RWPE2 (cell line): ENCODE measurements at places on chromosomes 6 and 20.

- no peak for DNase-seq
Observed at GRCh38 chr20:25146976-25147375, 48.5 kb upstream of the ENTPD6 start.

- peak; percentile 45 for DNase-seq
Observed at GRCh38 chr6:146700078-146700686, 101.4 kb downstream of the ADGB start.

- no peak for DNase-seq
Observed at GRCh38 chr6:117531346-117531745, 48.9 kb downstream of the DCBLD1 start.

GRCh38 chr6:35360349-35361138 lies 18.2 kb downstream of the PPARD start:
- DNase-seq = no peak

DNA sequence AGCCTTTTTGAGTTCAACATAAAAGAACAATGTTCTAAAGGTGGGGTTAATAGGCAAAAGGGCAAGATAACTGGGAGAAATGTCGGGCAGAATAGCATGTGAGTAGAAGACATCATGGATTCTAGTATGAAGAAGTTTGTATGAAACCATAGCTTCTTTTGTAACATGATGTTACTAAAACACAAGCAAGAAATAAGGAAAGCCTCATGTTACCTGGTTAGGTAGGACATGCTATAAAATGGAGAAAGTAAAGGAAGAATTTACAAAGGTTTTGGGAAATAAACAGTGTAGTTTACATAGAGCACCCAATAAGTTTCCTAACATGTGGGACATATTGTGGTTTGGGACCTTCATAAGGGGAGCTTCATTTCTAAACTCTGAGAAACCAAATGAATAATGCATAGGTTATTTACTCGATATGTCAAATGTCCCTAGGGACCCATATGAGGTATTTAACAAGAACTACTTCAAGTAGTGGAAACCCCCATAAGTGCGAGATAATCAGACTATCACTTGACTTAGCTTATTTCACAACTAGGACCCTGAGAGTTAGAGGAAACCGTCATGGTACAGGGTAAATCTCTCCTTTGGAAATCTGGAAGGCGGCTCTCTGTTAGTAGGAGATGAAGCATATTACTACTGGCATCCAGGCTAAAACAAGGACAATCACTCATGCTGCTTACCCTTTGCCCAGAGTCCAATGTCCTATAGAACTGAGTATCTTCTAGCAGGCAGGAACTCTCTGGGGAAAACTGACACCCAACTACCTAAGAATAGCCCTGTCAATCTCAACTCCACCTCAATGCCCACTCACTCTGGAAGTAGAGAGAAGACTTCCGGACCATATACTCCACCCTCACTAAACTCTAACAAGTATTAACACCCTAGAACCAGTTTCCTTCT lies 57.5 kb downstream of the ILRUN start:
- no peak for DNase-seq

GRCh38 chr6:151870375-151870774 lies 62.9 kb downstream of the ESR1 start:
- no peak for DNase-seq

DNA sequence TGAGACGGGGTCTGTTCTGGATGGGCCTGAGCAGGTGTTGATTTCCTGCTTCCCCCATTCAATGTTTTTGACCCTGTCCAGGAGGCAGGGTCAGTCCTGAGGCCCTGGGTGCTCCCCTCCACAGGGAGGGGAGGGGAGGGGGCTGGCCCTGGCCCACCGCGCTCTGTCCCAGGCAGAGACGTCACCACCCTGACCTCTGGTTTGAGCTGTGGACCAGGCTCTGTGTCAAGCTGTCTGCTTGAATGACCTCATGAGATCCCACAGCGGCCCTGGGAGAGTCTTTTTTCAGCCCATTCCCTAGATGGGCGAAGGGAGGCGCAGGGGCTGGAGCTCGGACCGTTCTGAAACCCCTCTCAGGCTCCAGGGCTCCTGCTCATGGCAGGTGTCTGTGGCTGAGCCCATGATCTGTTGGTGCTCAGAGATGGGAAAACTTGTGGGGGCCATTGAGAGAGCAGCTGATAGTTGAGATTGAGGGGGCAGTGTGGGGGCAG lies 8.9 kb upstream of the LKAAEAR1 start:
- DNase-seq = no peak

DNA sequence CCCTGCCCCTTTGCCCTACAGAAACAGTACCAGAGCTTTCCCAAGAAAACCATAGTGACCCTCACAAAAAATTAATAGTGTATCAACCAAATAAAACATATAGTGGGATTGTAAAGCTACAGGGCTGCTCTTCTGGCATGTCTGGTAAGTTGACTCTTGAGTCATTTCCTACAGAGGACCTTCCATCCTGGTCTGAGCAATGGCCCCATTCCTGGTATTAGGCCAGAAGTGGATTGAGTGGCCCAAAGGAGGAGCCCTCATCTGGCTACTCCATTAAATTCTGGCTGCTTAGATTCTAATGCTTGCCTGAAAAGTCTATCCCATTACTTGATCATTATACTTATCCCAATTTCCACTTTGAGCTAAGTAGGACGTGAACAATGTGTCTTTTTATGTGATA lies 150.9 kb upstream of the HMGN3 start:
- no peak for DNase-seq

- no peak for DNase-seq
Observed at GRCh38 chr6:28343898-28344677, 5.7 kb upstream of the ZKSCAN3 start.

GRCh38 chr6:132726608-132726975 lies 12.7 kb upstream of the VNN1 start:
- no peak for DNase-seq

DNA sequence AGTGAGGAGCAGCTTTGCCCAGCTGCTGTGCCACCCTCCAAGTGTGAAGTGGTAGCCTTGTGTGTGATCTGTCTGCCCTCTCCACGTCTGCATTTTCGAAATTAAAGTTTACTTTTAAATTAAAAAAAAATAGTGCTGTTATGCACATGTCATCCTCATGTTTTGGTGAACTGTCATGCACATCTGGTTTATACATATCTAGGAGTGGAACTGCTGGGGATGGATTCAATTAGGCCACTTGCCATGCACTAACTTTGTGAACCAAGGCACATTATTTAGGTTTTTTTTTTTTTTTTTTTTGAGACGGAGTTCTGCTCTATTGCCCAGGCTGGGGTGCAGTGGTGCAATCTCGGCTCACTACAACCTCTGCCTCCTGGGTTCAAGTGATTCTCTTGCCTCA lies 3.6 kb downstream of the GTSF1L start:
- DNase-seq = no peak

GRCh38 chr20:44208770-44209169 lies 1.8 kb downstream of the OSER1 start:
- no peak for DNase-seq

DNA sequence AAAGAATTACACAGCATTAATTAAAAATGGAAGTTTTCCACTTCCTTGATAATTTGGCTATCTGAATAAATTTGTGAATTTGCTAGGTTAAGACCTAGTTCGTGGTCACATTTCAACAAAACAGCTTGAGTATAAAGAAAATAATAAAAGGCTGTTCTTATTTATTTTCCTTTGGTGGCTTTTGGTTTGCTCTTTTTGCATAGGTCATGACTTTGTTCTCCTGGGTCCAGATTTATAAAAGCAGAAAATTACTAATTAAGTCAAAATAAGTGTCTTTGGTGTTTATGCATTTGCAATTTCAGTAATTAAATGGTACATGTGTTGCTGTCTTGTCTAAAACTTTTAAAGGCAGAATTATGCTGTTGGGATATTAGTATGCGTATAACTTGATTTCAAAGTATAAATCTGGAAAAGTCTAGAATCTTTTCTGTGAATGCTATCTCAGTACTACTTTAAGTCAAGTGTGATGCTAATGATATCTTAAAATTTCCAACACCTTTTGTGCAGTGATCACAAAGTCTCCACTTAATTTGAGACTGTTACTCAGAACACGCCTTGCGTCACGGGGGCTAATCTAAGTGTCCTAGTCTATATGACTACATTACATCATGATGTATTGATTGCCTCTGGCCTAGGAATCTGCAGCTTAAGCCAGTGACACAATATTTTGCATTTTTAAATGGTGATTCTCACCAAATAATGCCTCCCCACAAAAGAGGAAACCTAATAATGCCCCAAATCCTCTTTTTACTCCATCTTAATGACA lies 41.0 kb downstream of the GNAS start:
- no peak for DNase-seq

DNA sequence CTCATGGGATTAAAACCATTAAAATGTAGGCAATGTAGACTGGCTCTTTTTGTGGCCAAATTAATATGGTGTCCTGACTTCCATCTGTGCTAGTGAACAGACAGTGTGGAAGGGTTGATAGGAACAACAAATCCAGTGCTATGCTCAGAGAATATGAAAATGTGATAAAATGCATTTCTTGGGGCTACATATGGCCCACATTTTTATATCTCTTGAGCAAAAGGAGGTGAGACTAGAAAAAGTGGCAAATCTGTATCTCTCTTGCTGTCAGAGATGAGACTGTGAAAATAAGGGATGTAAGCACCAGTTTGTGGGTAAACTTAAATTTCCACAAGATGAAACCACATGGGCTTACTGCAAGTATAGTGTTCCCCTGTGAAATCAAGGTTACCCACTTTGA lies 162.1 kb downstream of the PHF3 start:
- no peak for DNase-seq

DNA sequence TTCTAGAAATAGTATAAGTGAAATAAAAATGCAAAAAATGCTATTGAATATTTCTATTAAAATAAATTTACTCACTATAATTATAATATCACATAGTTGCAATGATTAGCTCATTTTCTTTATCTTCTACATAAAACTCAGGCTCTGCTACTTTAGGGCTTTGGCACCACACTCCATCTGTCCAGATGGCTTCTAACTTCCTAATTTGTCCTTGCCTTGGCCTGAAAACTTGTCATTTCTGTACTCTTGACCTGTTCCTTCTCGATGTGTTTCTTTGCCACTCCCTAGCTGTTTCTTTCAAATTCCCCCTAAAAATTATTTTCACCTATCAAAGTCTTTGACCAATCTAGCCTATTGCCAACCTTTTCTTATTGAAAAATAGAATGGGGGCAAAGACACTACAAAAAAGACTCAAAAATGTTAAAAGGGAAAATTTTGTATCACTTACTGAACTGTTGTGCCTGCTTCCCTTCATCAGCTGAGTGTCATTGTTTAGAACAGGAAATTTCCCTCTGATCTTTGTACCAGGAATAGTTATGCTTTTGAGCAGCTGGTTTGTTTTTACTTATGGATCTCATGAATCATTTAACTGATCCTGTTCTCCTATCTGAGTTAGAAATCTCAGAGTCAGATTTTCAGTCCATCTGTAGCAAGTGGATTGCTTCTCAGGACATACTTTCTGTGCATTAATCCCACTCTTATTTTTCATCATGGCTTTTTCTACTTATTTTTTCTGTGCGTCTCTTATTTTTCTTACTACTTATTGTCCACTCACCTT lies 279.2 kb upstream of the CNR1 start:
- no peak for DNase-seq

GRCh38 chr6:75217193-75217592 lies 11.3 kb upstream of the COL12A1 start:
- no peak for DNase-seq

DNA sequence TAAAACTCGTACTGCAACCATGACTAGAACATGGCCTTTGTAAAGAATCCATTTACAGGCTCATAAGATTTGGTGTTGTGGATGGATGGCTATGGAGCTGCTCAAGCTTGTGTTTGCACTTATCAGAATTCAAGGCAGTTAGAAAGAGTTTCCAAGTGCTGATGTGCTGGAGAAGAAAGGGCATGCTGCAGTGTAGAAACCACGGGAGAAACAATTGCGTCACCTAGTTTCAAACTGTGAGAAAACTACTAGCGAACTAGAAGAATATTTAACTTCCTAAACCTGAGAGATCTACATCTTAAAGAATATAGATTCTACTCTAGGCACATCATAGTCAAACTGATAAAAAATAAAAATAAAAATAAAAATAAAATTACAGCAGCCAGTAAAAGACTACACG lies 116.2 kb downstream of the SGK1 start:
- no peak for DNase-seq

DNA sequence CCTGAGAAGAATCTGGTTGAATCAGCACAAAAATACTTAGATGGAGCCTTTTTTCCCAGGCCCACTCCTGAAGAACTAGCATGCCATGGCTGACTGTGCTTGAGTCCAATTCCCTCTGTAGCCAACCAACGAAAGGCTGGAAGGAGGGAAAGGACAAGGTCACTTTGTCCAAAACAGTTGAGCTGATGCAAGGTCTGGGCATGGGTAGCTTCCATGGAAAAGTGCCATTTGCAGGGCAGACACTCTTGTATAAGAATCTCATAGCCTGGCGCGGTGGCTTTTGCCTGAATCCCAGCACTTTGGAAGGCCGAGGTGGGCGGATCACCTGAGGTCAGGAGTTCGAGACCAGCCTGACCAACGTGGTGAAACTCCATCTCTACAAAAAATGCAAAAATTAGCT lies 125.0 kb upstream of the LGSN start:
- DNase-seq = no peak

DNA sequence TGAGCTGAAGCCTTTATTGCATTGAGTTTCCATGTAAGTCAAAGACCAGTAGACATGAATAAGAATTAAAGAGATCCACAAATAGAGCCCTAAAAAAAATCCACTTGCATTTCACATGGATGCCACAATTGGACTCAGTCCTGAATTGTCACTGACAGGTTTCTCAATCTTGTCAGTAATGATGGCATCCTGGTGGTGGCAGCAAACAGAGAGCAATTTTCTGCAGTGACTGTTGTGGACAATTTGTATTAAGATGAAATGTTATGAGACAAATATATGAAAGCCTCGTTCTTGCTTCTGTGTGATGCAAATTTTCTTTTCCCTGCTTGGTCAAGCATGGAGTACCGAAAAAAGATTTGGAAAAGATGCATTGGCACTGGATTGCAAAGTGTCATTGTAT lies 278.9 kb downstream of the SAMD5 start:
- DNase-seq = no peak

DNA sequence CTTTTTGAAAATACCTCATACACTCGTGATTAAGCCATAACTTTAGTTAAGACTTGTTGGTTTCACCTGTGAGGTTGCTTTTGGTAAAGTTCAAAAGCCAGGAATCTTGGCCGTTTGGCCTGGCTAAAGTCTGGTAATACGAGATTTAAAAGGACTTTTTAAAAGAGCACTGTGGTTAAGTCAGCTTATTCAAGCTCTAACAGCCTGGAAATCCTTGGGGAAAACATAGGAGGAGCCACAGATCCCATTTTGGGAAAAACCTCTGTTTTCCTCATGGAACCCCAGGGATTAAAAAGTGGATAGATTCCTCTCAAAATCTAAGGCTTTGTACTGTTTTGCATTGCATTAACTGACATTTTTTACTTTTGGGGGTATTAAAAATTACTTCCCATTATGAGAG lies 13.7 kb upstream of the SLC22A16 start:
- no peak for DNase-seq

DNA sequence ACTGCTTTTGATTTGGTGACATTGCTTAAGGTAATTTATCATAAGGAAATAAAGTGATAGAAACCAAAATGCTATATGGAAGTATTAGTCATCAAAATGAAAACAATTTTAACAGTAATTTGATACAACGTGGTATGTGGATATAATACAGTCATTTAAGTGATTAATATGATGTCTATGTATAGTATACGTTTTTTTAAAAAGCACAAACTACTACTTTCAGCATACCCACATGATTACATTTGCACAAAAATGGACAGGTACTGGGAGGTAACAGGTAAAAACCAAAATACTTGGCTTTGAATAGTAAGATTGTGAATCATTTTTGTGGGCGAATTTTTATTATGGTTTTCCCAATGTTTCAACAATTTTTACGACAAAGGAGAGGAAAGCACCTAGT lies 97.6 kb downstream of the OGFRL1 start:
- no peak for DNase-seq

- no peak for DNase-seq
Observed at GRCh38 chr6:106939208-106939607, 35.3 kb downstream of the CD24 start.
